Mesothelial cell of epicardium (in vitro differentiated cells): ENCODE measurements at places on chromosomes 1 and 21. TPM values are rescaled to one million over a fixed set of nuclear protein-coding genes. Genes with fewer than 3 reads are reported as not detected.

FCRLB gene
- 0.47 to 0.62 TPM (median 0.59 TPM) in 3 replicates for total RNA-seq

KMO gene
- total RNA-seq: not detected in 3 replicates

PPFIA4 gene
- 35.3 to 39.4 TPM (median 38.9 TPM) in 3 replicates for total RNA-seq

DNA sequence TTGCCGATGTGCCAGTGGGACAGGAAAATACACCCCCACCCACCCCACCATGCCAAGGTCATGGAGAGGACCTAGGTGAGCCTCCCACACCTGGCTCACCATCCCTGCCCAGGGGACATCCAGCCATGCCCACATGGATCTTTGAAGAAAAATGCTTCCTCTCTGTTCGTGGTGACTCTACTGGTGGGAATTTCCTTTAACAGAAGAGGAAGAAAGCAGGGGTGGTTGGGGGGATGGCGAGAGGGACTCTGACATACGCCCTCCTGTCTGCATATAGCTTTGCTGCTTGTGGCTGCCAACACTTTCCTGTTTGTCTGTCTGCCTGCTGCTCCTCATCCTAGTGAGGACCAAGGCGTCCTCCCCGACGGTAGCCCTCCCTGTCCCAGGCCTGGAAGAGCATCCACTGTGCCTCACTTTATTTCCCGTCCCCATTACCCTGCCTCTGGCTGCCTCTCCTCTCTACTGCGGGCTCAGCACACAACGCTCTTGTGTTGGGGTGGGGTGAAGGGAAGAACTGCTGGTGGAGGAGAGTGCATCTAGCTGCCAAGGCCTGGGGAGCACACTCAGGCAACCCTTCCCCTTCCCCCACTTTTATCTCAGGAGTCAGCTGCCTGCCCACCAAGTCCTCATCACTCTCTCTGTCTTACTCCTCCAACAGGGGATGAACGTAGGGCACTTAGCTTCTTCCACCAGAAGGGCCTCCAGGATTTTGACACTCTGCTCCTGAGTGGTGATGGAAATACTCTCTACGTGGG, 2.5 kb downstream of the SEMA4A start:
- DNase-seq: no peak
- H3K27ac ChIP-seq: no peak overlapping the region
- H3K27me3 ChIP-seq: no peaks in the 10 kb centered on the region
- no peaks in the 10 kb centered on the region for H3K36me3 ChIP-seq
- peaks cover 29% of the 10 kb centered on the region for H3K4me1 ChIP-seq
- no peak overlapping the region for H3K4me3 ChIP-seq

- H3K27ac ChIP-seq: no peak overlapping the region
- H3K4me3 ChIP-seq: no peak overlapping the region
- H3K36me3 ChIP-seq: no peaks in the 10 kb centered on the region
- no peak for DNase-seq
Observed at GRCh38 chr1:40599926-40600325, 65.6 kb downstream of the RIMS3 start.

ASTN1 gene
- 3.9 to 4.4 TPM (median 4.0 TPM) in 3 replicates for total RNA-seq

FABP3 gene
- total RNA-seq: 4.5 to 6.7 TPM (median 4.6 TPM) in 3 replicates

DNA sequence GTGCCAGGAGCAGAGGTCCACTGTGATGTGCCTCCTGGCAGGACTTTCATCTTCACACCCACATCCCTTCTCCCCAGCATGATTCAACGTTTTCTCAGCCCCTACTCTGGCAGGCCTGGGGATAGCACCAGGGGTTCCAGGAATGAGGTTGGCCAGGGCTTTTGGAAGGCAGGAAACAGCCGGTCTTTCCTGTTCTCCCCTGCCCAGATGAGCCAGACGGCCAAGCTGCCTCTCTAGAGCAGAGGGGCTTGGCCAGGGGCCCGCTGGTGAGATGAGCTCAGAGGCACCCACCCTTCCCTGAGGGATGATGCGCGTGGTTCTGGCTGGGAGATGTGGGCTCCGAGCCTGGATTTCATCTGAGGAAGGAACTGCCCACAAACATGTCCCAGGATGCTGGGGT, 4.3 kb upstream of the MFAP2 start:
- H3K27ac ChIP-seq: peak overlapping the region; percentile 88
- H3K27me3 ChIP-seq: no peaks in the 10 kb centered on the region

GRCh38 chr1:227789084-227790033, 26.1 kb upstream of the PRSS38 start:
- H3K4me3 ChIP-seq: peak overlapping the region; percentile 78
- H3K4me1 ChIP-seq: peaks cover 55% of the 10 kb centered on the region
- no peak for DNase-seq
- no peaks in the 10 kb centered on the region for H3K36me3 ChIP-seq

GRCh38 chr21:37871121-37871862, 45.0 kb downstream of the KCNJ6 start:
- H3K27ac ChIP-seq: no peak overlapping the region
- no peaks in the 10 kb centered on the region for H3K4me1 ChIP-seq
- no peaks in the 10 kb centered on the region for H3K36me3 ChIP-seq
- no peak overlapping the region for H3K4me3 ChIP-seq
- DNase-seq: no peak
- peaks cover 7% of the 10 kb centered on the region for H3K27me3 ChIP-seq

ITSN1 gene
- 66.6 to 77.5 TPM (median 74.3 TPM) in 3 replicates for total RNA-seq

DNA sequence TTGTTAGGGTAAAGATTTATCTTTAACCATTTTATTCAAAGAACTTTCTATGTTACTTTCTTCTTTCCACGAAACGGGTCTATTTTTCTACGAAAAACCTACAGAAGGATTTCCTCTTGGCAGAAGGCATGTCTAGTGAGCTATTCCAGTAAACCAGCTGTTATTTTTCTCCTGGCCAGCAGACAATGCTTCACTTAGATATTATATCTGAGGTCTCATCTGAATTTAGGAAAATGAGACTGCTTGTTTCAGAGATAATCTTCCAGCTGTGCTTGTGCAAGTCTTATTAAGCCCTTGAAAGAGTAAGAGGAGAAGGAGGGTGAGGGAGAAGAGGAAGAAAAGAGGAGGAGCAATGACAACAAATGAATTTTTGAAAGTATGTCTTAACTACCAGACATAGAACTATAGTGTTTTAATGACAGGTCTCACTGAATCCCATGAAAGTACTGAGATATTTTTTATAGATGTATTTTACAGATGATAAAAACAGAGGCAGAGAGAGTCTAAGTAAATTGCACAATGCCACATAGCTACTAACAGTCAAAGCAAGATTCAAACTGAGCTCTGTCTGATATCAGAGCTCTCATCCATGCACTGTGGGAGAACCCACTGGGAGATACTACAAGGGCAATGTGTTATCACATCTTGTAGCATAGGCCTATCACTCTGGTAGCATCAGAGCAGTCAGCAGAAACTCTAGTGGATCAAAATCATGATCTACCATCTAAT, 54.6 kb upstream of the SAMSN1 start:
- H3K27ac ChIP-seq: no peak overlapping the region
- DNase-seq: no peak
- H3K27me3 ChIP-seq: no peaks in the 10 kb centered on the region
- no peaks in the 10 kb centered on the region for H3K36me3 ChIP-seq

GRCh38 chr21:44988607-44989536, 49.0 kb downstream of the SLX9 start:
- H3K4me3 ChIP-seq: no peak overlapping the region
- H3K36me3 ChIP-seq: no peaks in the 10 kb centered on the region
- H3K4me1 ChIP-seq: peaks cover 8% of the 10 kb centered on the region
- H3K27me3 ChIP-seq: no peaks in the 10 kb centered on the region

DNA sequence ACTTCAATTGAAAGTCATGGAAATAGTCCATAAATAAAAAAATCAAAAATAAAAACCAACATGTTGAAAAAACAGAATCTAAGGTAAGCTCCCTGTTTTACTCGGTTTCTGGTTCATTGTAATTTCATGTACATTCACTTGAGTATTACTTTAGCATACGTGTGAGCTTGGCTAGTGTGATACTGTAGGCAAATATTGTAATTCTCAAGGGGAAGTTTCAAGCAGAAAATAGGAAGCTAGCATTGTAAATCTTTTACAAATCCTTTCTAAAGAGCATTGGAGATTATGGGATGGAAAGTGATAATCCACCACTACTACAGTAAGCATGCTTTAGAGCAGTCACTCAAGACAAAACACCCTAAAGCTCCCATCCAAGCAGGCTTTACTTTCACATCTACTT, 3.3 kb upstream of the LPAR3 start:
- no peak overlapping the region for H3K27ac ChIP-seq
- H3K36me3 ChIP-seq: no peaks in the 10 kb centered on the region
- H3K4me1 ChIP-seq: peaks cover 6% of the 10 kb centered on the region

- H3K27me3 ChIP-seq: peaks cover 28% of the 10 kb centered on the region
- H3K36me3 ChIP-seq: no peaks in the 10 kb centered on the region
- no peak overlapping the region for H3K4me3 ChIP-seq
- H3K4me1 ChIP-seq: no peaks in the 10 kb centered on the region
- H3K27ac ChIP-seq: no peak overlapping the region
Observed at GRCh38 chr1:84899969-84900368, 7.0 kb upstream of the LPAR3 start.

- DNase-seq: no peak
- H3K27ac ChIP-seq: no peak overlapping the region
- H3K4me1 ChIP-seq: no peaks in the 10 kb centered on the region
Observed at GRCh38 chr1:7732331-7732730, 38.8 kb upstream of the VAMP3 start.

GRCh38 chr1:172818841-172819527, 160.1 kb downstream of the FASLG start:
- no peak overlapping the region for H3K4me3 ChIP-seq
- no peak overlapping the region for H3K27ac ChIP-seq
- H3K4me1 ChIP-seq: peaks cover 11% of the 10 kb centered on the region
- peaks cover 4% of the 10 kb centered on the region for H3K36me3 ChIP-seq
- DNase-seq: no peak
- no peaks in the 10 kb centered on the region for H3K27me3 ChIP-seq

DNA sequence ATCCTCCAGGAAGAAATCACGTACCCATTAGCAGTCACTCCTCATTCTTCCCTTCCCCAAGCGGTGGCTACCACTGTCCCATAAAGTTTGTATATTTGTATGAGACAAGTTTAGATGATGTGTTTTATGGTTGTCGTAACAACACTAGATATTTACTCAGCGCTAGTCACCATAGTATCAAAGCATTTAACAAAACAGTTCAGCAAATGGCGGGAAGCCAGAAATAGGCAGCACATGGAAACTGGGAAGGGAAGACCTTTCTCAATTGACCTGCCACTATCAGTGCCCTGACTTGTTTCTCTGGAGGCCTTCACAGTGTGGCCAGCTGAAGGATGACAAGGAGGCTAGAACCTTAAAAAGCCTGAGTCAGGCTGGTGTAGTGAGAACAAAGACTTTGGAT, 31.1 kb downstream of the CNST start:
- no peak overlapping the region for H3K27ac ChIP-seq
- peaks cover 5% of the 10 kb centered on the region for H3K4me1 ChIP-seq
- no peaks in the 10 kb centered on the region for H3K27me3 ChIP-seq
- peaks cover 24% of the 10 kb centered on the region for H3K36me3 ChIP-seq

DNA sequence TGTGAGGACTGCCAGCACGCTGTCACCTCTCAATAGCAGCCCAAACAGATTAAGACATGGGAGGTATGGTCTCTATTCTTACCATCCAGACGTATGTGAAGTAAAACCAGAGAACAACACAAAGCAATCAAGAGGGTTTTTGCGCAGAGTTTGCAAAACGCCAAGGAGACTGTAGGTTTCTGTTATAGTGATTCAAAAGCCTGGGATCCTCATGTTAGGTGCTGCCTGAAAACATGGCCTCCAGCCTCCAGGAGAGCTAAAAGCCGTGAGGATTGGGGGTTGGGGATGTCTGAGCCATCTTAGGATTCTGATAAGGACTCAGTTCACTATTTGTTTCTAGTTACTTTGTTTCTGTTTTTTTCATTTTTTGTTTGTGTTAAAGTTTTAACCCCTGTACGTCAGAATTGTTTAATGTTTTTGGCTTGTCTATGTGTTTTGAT, 4.2 kb upstream of the CCT8 start:
- H3K4me1 ChIP-seq: peaks cover 4% of the 10 kb centered on the region
- H3K36me3 ChIP-seq: no peaks in the 10 kb centered on the region
- DNase-seq: no peak
- H3K4me3 ChIP-seq: no peak overlapping the region
- no peaks in the 10 kb centered on the region for H3K27me3 ChIP-seq

PROK1 gene
- 0.69 to 1.3 TPM (median 0.95 TPM) in 3 replicates for total RNA-seq

- H3K4me3 ChIP-seq: peak overlapping the region; percentile 70
- peaks cover 13% of the 10 kb centered on the region for H3K4me1 ChIP-seq
- peak overlapping the region; percentile 85 for H3K27ac ChIP-seq
- H3K27me3 ChIP-seq: no peaks in the 10 kb centered on the region
- no peak for DNase-seq
- H3K36me3 ChIP-seq: no peaks in the 10 kb centered on the region
Observed at GRCh38 chr1:234675572-234675971, 65.6 kb upstream of the IRF2BP2 start.

DNA sequence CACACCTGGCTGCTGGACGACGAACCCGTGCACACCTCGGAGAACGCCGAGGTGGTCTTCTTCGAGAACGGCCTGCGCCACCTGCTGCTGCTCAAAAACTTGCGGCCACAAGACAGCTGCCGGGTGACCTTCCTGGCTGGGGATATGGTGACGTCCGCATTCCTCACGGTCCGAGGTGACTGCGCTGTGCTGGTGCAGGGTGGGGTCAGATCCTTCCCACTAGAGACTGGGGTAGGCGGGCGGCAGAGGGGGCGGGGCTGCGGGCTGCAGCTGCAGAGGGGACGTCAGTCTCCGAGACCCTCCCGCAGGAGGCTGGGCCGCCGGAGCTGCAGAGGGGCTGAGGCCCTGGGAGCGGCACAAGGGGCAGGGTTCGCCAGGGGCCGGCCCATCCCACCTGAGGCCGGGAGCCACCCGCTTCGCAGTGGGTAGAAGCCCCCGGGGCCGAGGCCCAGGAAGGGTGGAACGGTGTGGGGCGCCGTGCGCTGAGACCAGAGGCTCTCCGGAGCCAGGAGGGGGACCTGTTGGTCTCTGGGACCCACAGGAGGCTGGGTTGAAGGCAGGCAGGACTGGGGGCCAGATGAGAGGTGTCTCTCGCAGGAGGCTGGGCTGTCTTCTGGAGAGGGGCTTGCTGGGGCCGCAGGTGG, 90.6 kb downstream of the TRIM11 start:
- no peak overlapping the region for H3K4me3 ChIP-seq
- H3K27me3 ChIP-seq: no peaks in the 10 kb centered on the region
- DNase-seq: peak; percentile 36
- no peaks in the 10 kb centered on the region for H3K4me1 ChIP-seq

DNA sequence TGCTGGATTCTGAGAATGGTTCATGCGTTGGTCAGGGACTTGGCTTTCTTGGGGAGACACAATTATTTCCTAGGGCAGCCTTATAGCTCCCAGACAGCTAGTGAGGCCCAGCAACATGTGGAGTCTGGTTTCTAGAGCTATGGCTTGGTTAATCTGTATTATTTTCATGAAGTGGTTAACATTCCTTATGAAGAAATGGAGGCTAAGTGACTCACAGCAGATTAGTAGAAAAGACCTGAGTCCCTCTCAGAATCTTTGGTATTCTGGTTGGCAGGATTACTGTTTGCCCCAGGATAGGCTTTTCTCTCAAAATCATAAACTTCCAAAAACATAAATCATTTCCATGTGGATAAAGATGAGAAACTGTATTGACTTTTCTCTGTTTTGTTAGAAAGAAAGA, 42.3 kb downstream of the DUSP10 start:
- H3K27ac ChIP-seq: peak overlapping the region; percentile 54
- H3K4me3 ChIP-seq: no peak overlapping the region
- DNase-seq: no peak
- H3K4me1 ChIP-seq: peaks cover 24% of the 10 kb centered on the region
- peaks cover 4% of the 10 kb centered on the region for H3K36me3 ChIP-seq

FOXE3 gene
- not detected in 3 replicates for total RNA-seq

GRCh38 chr1:52532247-52532646, 20.6 kb downstream of the TUT4 start:
- no peaks in the 10 kb centered on the region for H3K27me3 ChIP-seq
- no peak for DNase-seq
- H3K36me3 ChIP-seq: peaks cover 35% of the 10 kb centered on the region
- no peak overlapping the region for H3K27ac ChIP-seq
- H3K4me3 ChIP-seq: no peak overlapping the region
